Fibroblast of lung (primary cell): ENCODE measurements at places on chromosomes 6 and 20. TPM values are rescaled to one million over a fixed set of nuclear protein-coding genes. Genes with fewer than 3 reads are reported as not detected.
A peak's percentile ranks its signal among the peaks of the same experiment; 100 is the strongest.

Gene TAGAP
- total RNA-seq = under 0.01 TPM in 1 of 2 replicates, not detected in the other

Gene KHDC1
- total RNA-seq = 5.1 and 5.6 TPM in 2 replicates

DNA sequence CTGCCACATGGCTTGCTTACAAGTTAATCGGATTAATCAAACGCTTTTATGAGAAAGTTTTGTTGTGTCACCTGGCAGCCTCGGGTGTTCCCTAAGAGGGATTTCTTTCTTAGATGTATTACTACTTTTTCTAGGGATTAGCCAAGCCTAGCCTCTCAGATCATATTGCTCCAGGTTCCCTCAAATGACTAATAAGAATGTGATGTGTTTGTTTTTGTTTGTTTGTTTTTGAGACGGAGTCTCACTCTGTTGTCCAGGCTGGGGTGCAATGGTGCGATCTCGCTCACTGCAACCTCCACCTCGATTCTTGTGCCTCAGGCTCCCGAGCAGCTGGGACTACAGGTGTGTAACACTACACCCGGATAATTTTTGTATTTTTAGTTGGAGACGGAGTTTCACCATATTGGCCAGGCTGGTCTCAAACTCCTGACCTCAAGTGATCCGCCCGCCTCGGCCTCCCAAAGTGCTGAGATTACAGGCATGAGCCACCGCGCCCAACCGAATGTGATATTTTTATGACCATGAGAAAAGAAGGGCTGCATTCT, 977 bp downstream of the HMGN4 start:
- DNase-seq = no peak

Gene KCNQ2
- total RNA-seq = not detected in 2 replicates

Gene GLP1R
- not detected in 2 replicates for total RNA-seq

- no peak for DNase-seq
Observed at GRCh38 chr20:56815796-56816195, 186.7 kb downstream of the TFAP2C start.

Gene VGLL2
- total RNA-seq = not detected in 2 replicates

DNA sequence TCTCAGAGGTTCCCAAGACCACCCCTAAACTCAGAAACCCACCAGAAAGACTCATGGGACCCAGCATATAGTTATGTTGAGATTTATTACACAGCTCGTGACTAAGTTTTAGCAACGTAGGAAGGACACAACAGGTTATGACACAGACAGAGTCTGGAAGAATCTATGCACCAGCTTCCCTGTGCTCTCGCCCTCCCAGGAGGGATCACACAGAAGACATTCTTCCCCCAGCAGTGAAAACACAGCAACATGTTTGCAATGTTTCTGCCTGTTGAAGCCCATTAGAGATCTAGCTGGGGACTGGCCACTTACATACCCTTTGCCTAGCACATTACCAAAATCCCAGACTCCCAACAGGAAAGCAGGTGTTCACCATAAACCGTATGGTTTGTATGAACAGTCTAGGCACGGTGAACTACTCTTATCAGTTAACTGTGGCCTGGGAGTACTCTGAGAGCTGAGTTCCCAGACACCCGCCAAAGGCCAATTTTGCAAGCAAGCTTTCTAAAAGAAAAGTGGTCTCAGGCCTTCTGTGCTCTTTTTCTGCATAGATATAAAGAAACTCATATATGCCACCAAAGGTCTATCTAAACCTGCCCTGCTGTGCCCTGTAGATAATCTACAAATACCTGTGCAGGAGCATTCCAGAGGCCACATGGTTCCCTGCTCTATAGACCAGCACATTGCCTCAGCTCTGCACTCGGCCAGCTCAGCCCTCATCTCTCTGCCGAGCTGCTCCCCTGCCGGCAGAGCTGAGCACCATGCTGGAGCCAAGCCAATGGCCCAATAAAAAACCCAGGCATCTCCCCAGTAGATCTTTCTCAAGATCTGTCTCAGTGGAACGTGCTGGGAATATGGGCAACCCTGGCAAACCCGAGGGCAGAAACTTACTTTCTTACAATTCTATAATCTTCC, 69.6 kb upstream of the SMIM28 start:
- DNase-seq = no peak

GRCh38 chr6:43838276-43839036, 68.4 kb downstream of the VEGFA start:
- peak; percentile 74 for DNase-seq

Gene PAK5
- not detected in 2 replicates for total RNA-seq

Gene BPHL
- 15.2 and 20.6 TPM in 2 replicates for total RNA-seq

Gene NOL7
- total RNA-seq = 43.9 and 47.2 TPM in 2 replicates

DNA sequence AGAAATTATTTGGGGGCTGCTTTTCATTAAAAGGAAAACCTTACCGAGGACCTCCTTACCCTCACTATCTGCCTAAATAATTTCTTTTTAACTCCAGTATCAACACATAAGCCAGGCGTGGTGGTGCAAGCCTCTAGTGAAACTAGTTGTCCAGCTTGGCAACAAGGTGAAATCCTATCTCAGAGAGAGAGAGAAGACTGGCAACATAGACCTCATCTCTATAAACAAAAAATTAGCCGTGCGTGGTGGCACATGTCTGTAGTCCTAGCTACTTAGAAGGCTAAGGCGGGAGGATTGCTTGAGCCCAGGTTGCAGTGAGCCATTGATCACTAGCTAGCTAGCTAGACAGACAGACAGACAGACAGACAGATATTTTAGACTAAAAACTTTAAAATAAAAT, 92.5 kb downstream of the ARMC2 start:
- DNase-seq = no peak

- DNase-seq = peak; percentile 38
Observed at GRCh38 chr20:23245553-23246181, 104.9 kb upstream of the NXT1 start.

- no peak for DNase-seq
Observed at GRCh38 chr6:158503846-158504245, 56.0 kb upstream of the TMEM181 start.

DNA sequence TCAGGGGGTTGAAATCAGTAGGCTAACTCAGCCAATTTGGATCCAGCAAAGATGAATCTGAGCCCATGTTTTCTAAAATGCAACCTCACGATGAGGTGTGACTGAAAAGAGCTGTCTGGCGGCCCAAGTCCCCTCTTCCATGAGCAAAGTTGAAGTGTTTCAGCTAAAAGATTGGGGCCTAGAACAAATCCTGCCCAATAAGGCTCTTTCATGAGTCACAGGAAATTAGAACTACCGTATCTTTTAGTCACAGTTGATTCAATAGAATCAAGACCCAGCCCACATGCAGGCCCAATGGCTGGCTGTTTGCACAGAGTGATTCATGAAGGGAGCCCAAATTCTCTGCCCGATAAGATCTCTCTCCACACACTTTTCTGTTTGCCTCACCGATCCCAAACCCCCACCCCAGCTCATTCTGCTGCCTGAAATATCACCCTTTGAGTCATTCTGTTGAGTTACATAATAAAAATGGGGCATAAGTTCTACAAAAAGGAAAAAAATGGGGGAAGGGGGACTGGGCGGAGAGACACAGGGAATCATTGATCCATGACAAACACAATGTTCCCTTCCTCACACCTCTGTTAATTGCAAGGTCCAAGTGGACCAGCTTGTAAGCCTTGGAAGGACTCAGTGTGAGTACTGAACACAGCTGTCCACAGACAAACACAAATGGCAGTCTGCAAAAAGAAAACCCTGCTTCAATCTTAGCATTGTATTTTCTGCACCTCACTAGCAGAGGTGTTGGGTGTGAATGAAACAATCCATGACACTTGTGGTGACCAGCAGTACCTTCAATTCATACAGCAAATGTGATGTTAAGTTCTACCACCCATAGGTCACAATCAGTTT, 13.8 kb downstream of the FOXQ1 start:
- peak; percentile 98 for DNase-seq

Gene FAM110A
- 1.3 and 1.8 TPM in 2 replicates for total RNA-seq

- DNase-seq = no peak
Observed at GRCh38 chr20:32519381-32519730, 65.8 kb downstream of the NOL4L start.

- peak; percentile 52 for DNase-seq
Observed at GRCh38 chr6:151962246-151962846, 154.9 kb downstream of the ESR1 start.

Gene PACSIN1
- total RNA-seq = under 0.01 TPM in 1 of 2 replicates, not detected in the other

Gene FNDC11
- total RNA-seq = 1.0 and 1.7 TPM in 2 replicates

GRCh38 chr6:53989504-53989903, 121.7 kb upstream of the MLIP start:
- DNase-seq = no peak

Gene TNFRSF6B
- total RNA-seq = 6.7 and 35.2 TPM in 2 replicates

Gene FOXF2
- 29.3 and 32.9 TPM in 2 replicates for total RNA-seq

Gene AKAP12
- total RNA-seq = 65.5 and 68.5 TPM in 2 replicates

DNA sequence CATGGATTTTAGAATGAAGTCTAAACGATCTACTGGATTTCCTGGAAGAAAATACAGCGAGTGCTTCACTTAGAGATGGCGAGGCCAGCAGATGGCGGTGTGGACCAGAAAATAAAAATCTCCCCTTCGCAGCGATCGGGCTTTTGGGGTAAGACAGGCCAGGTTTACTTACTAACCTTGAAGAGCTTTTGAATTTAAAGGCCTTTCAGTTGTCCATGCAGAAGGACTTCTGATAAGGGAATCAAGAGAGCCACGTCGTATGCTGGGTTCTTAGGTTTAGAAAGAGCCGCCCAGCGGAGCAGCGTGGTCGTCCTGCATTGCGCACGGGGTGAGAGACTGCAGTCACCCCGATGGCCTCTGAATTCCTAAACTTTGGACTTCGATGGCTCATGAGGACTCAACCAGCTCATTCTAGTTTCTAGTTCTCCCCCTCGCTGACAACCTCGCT, 125.2 kb upstream of the RALGAPA2 start:
- peak; percentile 55 for DNase-seq

DNA sequence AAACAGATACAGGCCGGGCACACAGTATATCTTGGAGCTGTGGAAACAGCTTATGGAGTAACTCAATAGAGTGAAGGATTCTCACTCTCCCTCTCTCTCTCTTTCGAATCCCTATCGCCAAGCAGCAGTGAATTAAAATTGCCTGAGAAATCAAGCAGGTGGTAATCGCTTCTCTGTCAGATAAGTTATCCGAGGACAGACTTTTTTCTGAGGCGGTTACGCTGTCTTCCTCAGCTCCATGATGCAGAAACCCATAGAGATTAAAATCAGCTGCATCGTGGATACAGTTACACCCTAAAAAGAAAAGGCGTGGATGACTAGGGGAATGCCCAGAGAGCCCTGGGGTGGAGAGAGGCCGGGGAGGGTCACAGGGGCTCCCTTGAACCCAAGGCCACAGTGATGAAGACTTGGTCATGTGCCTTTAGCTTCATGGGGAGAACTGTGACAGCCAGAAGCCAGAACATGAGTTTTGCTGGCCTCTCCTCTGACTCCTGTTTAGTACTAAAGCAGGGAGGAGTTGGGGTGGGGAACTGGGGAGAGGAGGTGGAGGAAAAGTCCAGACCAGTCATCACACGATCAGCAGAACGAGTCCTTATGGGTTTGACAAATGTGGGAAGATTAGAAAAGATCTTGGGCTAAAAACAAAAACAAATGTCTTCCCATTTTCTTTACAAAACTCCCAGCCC, 138.8 kb upstream of the JARID2 start:
- no peak for DNase-seq

Gene COL19A1
- total RNA-seq = under 0.01 TPM in 1 of 2 replicates, not detected in the other

Gene NFATC2
- total RNA-seq = under 0.01 and 0.50 TPM in 2 replicates

GRCh38 chr6:156131221-156131903, 645.8 kb upstream of the ARID1B start:
- no peak for DNase-seq

Gene EGFL8
- total RNA-seq = 0.99 and 1.0 TPM in 2 replicates

GRCh38 chr6:149176971-149177667, 140.4 kb upstream of the TAB2 start:
- no peak for DNase-seq
